Urinary bladder (tissue), 4 donors: ENCODE measurements at places on chromosomes 16 and 17. TPM values are rescaled to one million over a fixed set of nuclear protein-coding genes. Genes with fewer than 3 reads are reported as not detected.

- no peak for DNase-seq
Measured at GRCh38 chr17:83008186-83008510, 71.3 kb upstream of the METRNL start.

DNA sequence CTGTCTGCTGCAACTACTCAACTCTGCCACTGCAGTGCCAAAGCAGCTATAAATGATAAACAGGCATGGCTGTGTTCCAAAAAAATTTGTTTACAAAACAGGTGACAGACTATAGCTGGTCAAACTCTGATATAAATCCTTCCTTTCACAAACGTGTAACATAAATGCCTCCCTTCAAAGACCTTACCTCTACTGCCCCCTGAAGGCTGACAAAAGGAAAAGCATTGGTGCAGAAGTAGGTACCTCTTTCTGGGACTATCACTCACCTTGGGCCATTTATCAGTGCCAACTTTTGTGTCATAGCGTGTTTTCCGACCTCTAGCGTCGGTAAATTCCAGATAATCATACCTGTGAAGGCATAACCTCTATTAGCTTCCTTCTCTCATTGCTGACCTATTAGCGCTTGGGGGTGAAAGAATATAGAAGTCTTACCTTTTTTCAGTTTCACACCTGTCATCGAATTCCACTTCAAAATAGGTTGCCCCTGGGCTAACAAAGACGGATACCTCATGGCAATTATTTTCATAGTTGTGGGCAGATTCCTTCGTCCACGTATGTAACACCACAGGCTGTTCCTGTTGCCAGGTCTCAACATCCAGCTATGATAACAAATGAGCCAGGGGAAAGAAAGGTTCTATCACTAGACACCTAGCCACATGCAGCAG lies 67.9 kb downstream of the ZZEF1 start:
- DNase-seq: no peak

- DNase-seq: no peak
Measured at GRCh38 chr17:29238133-29238850, 8.4 kb upstream of the CRYBA1 start.

The DNAH9 gene
- 0.79 TPM for total RNA-seq

DNA sequence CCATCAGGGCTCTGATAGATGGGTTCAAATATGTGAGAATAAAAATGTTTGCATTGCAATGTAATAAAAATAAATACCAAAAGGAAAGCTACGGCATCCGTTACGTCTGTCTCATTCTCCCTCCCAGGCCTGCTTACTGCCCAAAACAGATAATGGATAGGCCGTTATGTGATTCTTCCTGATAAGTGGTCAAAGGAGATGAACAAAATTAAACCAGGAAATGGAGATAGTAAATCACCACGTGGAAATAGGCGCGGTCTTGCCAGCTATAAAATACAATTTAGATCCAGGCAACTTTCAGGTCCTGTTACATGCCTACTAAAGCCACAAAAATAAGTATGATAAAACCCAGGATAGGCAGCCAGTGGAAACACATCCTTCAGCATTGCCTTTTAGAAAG lies 49.5 kb upstream of the CCL1 start:
- no peak for DNase-seq

DNA sequence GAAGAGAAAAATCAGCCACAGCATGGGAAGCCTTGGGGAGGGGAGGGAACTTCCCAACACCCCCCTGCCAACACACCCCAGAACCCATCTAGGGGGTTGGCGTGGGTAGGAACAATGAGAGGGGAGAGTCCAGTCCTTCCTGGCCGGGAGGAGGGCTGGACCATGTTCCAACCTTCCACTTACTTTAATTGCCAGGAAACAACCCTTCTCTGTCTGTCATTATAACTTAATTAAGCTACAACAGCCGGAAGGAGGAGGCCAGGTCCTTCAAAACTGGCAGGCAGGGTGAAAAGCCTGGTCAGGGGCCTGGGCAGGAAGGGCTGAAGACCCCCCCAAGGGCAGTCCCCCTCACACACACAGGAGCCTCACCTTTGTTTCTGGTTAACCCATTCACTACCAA lies 447.0 kb downstream of the SOX9 start:
- DNase-seq: no peak

The ZFPM1 gene
- 2.7 TPM for total RNA-seq

GRCh38 chr17:1003972-1004768 lies 7.2 kb downstream of the TIMM22 start:
- DNase-seq: no peak

DNA sequence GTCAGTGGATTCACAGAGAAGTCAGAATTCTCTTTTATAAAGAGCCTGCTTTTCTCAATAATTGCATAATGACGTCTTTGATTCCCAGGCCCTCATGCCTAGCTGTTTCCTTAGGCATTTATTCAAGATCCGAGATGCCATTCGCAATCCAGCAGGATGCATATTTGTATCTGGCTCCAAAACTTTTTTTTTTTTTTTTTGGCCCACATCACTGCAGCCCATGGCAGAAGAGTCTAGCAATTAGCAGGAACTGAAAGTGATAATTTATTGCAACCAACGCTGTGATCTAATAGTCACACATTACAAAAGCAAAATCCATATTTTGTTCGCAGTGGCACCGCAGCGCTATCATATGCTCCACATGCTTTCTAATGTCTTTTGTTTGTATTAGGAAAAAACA lies 503.4 kb downstream of the MAF start:
- no peak for DNase-seq

DNA sequence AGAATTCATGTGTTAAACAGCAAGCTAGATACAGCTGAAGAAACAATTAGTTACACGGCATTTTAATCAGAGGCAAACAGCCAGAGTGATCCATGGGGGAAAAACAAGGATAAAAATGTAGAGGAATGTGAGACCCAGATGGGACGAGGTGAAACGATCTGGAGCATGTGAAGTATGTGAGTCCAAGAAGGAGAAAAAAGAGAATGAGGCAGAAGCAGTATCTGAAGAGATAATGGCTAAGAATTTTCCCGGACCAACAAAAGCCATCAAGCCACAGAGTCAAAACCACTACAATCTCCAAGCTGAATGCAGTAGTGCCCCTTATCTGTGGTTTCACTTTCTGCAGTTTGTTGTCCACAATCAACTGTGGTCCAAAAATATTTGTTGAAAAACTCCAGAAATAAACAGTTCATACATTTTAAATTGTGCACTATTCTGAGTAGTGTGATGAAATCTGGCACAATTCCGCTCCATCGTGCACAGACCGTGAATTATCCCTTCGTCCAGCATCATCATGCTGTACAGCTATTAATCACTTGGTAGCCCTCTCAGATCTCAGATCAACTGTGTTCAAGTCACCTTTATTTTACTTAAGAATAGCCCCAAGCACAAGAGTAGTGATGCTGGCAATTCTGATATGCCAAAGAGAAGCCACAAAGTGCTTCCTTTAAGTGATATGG lies 18.8 kb downstream of the MYH10 start:
- DNase-seq: no peak

The SPATA32 gene
- total RNA-seq: not detected

DNA sequence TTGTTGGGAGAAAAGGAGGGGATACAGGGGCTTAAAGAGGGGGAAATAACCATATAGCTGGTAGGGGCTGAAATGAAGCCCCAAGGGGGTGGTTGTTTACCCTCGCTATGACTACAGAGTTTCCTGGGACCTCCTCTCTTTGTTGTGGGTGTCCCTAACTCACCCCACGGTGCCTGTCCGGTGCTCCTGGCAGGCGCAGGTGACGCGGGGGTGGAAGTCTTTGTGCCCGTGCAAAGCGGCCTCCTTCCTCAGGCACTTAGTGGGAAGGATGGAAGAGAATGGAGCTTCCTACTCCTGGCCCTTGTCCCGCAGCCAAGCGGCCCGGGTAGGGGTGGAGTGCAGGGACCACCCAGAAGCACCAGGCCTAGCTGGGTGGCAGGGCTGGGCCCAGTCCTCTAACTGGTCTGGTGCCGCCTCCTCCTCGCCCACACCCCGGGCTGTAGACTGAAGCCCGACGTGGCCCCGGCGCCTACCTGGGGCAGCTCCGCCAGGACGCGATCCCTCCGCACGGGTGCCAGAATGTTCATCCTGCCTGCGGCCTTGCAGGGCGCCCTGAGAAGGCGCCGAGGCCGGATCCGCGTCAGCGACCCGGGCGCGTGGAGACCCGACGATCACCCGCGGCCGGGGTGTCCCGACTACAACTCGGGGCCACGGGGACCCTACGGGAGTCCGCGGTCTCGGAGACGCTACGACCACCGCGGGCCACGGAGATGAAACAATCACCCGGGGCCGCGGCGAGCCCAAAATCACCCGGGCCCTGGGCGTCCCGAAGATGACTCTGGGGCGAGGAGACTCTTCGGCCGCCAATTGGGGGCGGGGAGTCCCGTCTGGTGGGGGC lies 709 bp downstream of the RAB34 start:
- DNase-seq: no peak

The NUDT21 gene
- 144 TPM for total RNA-seq

GRCh38 chr17:14197586-14197985 lies 39.1 kb downstream of the CDRT15 start:
- no peak for DNase-seq

GRCh38 chr16:69663846-69664245 lies 62.5 kb downstream of the NQO1 start:
- DNase-seq: no peak

The HOXB8 gene
- 0.85 TPM for total RNA-seq

GRCh38 chr16:84687715-84688114 lies 12.1 kb upstream of the USP10 start:
- no peak for DNase-seq

The NPIPB13 gene
- total RNA-seq: 3.8 TPM

GRCh38 chr17:44345454-44346026 lies 438 bp downstream of the GRN start:
- no peak for DNase-seq

- DNase-seq: no peak
Measured at GRCh38 chr16:52095471-52095870, 451.5 kb downstream of the TOX3 start.

DNA sequence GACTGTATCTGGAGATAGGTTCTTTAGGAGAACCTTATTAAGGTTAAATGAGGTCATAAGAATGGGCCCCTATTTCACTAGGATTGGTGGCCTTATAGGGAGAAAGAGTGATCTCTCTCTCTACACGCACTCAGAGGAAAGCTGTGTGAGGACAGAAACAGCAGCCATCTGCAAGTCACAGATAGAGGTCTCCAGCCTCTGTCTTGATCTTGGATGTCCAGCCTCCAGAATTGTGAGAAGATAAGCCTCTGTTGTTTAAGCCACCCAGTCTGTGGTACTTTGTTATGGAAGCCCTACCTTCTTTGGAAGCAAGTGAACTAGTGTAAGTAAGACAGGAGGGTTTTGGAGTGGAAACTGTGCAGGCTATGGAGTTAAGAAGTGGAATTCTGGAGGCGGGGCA lies 93.2 kb downstream of the ELAC2 start:
- no peak for DNase-seq

DNA sequence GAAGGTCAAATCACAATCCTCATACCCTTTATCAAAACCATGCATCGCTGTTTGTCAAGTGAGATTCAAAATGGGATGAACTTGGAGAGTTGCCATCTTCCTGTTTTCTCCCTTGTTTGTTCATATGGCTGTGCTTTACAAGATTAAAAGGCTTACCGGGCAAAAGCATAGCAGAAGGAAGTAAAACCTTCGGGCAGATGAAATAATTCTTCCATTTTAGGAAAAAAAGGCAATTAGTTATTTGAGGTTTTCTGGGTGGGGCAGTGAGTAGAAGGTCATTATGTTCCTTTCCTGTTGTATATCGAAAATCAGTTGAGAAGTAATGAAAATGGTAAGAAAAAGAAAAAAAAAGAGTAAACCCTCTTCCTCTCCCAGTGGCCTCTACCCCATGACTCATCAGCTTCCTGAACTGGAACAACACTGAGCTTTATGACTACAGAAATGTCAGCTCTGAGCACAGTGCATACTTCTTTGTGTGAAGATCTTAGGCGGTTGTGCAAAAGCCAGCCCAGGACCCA lies 369.2 kb downstream of the CDH13 start:
- DNase-seq: peak; percentile 7

- DNase-seq: no peak
Measured at GRCh38 chr17:17354560-17355349, 51.6 kb downstream of the NT5M start.

The TMEM170A gene
- 46.7 TPM for total RNA-seq

DNA sequence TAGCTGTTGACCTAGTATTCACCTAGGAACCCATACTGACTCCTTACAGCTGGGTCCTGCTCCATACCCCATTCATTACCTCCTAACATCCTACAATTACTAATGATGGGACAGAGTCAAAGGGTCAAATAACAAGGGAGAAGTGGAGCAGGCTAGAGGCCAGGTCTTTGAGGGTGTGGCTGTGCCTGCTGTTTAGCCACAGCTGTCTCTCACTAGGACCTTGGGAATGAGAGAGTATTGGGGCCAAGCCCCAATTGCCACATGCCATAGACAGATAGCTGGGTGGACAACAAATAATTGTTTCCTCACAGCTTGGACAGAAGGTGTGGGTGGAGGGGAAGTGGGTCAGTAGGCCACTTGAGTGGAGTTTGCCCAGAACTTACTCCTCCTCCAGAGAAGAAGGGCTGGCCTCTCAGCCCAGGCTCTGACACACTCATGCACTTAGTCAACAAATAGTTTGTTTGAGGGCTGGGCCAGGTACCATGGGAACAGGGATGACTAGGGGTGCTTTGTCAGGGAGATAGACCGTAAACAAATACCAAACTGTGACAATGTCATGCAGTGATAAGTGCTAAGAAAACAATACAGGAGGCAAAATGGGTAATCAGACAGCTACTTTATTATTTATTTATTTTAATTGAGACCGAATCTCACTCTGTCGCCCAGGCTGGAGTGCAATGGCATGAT lies 10.2 kb upstream of the CENPT start:
- peak; percentile 80 for DNase-seq

GRCh38 chr17:34219405-34219804 lies 35.7 kb upstream of the CCL2 start:
- no peak for DNase-seq

GRCh38 chr17:51322390-51323029 lies 62.2 kb downstream of the UTP18 start:
- no peak for DNase-seq

The CD300E gene
- 0.42 TPM for total RNA-seq

DNA sequence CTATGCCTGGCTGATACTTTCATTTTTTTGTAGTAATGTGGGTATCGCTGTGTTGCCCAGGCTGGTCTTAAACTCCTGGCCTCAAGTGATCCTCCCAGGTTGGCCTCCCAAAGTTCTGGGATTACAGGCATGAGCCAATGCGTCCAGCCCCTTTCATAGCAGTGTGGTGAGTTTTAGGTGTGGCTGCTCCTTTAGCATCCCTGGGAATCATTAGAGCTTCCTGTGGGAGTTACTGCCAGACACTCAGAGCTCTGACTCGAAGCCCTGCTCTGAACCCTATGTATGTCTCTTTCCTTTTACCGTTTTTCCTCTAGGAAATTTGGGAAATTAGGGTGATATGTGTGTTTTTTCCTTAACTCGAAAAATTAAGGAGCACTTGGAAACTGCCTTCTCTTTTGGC lies 44.5 kb downstream of the NDE1 start:
- DNase-seq: no peak

DNA sequence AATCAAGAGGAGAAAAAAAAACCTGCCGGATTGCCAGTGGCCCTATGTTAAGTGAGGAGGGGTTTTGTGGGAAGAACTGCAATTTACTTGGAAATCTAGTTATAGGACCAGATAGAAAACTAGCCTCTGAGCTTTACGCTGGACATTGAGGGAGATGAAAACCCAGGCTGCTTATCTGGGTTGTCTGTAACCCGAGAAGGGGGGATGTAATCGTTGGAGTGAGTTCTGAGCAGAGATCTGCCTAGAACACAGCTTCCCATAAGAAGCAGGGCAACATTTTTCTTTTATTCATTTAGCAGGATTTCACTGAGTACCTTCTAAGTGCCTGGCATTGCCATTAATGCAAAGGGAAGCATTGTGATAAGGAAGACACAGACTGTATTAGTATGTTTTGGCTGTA lies 70.6 kb downstream of the KATNIP start:
- no peak for DNase-seq

GRCh38 chr16:67936124-67936879 lies at the start of gene PSMB10:
TSS of gene PSMB10 (minus strand) at chr16:67936850. CDS start at chr16:67936749, 101 bp downstream.
- DNase-seq: peak; percentile 2
